SJCRH30 (cell line): ENCODE measurements at places on chromosomes 11 and 22.

DNA sequence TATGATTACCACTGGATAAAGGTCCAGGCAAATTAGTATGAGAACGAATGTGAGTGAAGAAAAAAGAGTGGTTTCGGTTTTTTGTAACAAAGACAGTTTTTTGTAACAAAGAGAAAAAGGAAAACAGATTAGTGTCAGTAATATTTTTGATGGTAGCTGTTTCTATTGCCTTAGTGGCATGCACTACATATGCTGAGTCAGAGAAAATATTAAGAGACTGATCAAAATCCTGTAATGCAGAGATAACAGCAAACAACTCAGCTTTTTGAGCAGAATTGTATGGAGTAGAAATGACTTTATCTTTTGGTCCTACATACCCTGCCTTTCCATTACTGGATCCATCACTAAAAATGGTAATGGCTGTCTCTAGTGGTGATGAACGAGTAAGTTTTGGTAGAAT, 22.7 kb upstream of the MTNR1B start:
- no peak for DNase-seq
- H3K36me3 ChIP-seq: no peaks in the 10 kb centered on the region
- no peaks in the 10 kb centered on the region for H3K27me3 ChIP-seq
- no peaks in the 10 kb centered on the region for H3K4me1 ChIP-seq
- H3K27ac ChIP-seq: no peak overlapping the region
- no peak overlapping the region for H3K4me3 ChIP-seq

DNA sequence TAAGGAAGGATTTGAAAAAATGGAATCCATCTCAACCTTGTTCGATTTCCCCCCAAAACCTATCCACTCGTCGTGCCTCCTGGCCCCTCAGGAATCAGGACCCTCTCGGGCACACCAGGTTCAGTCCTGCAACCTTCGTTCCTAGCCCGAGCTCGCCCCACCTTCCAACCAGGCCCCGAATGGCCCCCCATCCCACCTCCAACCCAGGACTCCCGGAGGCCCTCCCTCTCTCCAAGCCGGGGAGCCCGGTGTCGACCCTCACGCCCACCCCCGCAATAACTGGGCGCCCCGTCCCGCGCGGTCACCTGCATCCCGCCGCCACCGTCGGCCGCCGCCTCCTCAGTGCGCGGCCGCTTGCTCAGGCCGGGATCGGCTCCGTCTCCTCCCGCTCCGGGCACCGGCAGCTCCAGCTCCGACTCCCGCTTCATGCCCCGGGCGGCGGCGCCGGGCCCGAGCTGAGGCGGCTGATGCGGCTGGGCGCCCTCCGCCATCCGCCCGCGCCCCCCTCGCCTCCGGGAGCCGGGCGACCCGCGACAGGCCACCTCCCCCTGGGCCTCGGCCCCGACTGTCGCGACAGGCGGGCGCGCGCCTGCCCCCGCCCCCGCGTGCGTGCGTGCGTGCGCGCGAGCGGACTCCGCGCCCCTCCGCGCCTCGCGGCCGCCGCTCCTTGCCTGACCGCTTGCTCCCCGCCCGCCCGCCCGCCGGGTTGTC, 534 bp downstream of the RBFOX2 start:
- no peaks in the 10 kb centered on the region for H3K27me3 ChIP-seq
- peak overlapping the region; percentile 77 for H3K27ac ChIP-seq
- H3K4me1 ChIP-seq: no peaks in the 10 kb centered on the region

DNA sequence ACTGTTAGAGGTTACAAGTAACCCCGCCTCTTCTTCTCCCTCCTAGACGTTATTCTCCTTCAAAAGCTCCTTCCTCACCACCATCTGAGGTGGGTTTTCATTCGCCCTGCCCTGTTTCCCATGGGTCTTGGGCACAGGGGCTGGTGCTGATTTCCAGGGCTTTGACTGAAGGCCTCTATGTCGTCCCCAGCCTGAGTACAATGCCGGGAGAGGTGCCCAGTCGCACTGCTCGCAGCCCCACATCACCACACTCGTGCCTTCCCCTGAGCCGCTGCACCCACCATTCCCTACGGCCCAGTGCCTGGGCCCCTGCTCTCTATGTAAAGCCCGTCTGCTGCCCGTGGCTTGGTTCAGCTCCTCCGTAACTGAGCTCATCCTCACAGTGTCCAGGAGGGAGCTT, 169.8 kb downstream of the DSCAML1 start:
- DNase-seq: no peak
- H3K27ac ChIP-seq: no peak overlapping the region
- H3K4me3 ChIP-seq: no peak overlapping the region
- H3K27me3 ChIP-seq: no peaks in the 10 kb centered on the region
- no peaks in the 10 kb centered on the region for H3K4me1 ChIP-seq
- H3K36me3 ChIP-seq: no peaks in the 10 kb centered on the region

DNA sequence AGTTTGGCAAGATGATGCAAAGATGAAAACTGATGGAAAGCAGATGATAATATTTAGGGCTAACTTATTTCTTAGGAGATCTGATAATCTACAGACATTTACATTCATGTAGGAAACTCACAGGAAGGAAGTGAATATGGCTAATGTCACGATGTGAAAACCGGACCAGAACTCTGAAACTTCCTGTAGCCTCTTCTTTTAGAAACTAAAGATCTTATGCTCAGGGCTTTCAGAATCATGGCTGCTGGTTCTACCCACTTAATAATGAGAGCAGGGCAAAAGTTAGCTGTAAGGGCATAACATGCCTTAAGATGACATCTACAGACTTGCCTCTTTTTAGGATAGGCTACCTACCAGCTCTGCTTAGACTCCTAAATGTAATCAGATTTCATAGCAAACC, 15.2 kb downstream of the CPSF7 start:
- peaks cover 96% of the 10 kb centered on the region for H3K36me3 ChIP-seq
- no peak overlapping the region for H3K4me3 ChIP-seq
- no peaks in the 10 kb centered on the region for H3K4me1 ChIP-seq
- H3K27ac ChIP-seq: no peak overlapping the region
- H3K27me3 ChIP-seq: no peaks in the 10 kb centered on the region

DNA sequence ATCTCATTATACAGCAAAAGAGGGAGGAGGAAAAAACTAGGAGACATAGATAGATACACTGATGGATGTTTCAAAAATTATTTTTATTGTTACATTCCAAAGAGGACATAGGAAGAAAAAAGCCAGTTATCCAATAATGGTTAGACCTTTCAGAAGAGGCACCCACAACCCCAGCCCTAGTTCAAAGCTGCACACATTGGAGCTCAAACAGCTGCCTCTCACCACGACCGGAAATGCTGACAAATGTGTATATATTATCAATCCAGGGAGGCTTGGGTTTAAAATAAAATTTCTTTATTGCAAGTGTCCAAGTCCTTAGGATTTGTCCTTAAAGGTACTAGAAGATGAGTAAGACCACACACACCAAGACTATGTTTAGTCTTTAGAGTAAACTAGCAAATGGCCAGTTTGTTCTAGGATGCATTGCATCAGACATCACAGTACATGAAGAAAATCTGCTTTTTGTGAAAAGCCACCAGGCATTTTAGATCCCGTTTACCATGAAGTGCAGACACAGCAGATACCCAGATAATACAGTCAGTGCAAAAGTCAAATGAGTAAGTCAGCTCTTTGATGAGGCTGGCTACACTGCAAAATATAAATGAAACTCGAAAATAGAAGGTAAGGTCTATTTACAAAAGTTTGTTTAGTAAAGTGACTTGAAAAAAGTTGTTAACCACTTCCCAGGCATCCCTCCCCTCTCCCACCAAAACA, 4.6 kb upstream of the ASCL3 start:
- no peak overlapping the region for H3K27ac ChIP-seq
- no peaks in the 10 kb centered on the region for H3K27me3 ChIP-seq
- no peak overlapping the region for H3K4me3 ChIP-seq
- 0 out of 2 replicates have a peak, but pooled peaks cover 7% of the 10 kb centered on the region for H3K4me1 ChIP-seq
- DNase-seq: peak; percentile 28

- H3K4me3 ChIP-seq: peak overlapping the region; percentile 77
- DNase-seq: no peak
- H3K27me3 ChIP-seq: no peaks in the 10 kb centered on the region
- peak overlapping the region; percentile 60; the same call in 1 of the 2 replicates for H3K27ac ChIP-seq
- no peaks in the 10 kb centered on the region for H3K4me1 ChIP-seq
Observed at GRCh38 chr11:112226831-112227401, 688 bp downstream of the PTS start.

DNA sequence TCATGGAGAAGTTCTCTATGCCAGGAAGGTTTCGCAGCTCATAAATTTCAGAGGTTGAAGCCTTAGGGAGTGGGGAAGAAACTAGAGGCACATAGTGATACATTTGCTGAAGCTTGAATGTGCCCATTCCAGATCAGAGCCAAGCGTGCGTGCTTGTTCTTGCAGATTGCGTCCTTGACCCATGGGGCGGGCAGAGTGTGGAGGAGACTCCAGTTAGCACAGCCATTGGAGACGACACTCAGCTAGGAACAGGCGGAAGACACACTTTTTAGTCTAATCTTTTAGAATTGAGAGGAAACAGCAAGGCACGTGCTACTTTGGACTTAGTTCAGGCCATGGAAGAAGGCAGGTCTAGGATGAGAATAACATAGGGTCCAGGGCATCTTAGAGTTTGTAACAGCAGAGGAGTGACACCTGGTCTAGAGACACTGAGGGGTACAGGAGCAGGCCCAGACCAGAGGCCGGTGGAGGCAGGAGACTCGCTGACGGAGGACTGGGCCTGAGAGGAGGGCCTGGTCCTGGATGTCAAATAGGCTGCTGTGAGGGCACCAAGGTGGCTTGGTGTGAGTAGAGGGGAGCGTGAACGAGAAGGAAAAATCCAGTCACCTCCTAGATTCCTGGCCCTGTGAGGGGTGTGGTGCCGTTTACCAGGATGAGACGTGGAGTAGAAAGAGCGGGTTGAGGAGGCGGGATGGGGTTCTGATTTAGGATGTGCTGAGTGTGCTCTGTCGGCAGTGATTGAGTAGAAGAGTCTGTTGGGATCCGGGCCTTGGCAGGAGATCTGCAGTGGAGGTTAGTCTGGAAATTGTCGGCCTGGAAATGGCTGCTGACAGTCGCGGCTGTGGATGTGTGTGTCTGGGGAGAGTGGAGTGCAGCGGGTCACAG, 154.7 kb downstream of the TBC1D22A start:
- no peak overlapping the region for H3K27ac ChIP-seq
- no peaks in the 10 kb centered on the region for H3K4me1 ChIP-seq
- DNase-seq: no peak
- H3K36me3 ChIP-seq: peaks cover 2% of the 10 kb centered on the region; the same call in 1 of the 2 replicates
- H3K4me3 ChIP-seq: no peak overlapping the region

DNA sequence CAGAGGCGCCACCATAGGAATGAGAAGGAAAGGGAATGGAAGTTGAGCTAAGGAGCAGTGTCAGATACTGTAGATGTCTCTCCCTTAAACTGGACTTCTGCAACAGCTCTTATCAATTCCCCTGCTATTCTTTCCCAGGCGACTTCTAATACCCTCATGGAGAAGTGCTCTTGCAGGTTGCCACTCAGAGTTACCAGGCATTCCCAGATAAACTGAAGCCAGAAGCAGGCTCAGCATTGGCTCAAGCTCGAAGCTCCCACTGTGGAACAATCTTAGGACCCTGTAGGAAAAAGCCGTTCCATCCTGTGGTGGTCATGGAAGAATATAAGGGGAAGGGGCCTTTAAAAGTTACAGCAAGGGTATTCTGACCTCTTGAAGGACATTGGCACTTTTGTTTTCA, 208.7 kb upstream of the PLET1 start:
- DNase-seq: no peak
- H3K36me3 ChIP-seq: no peaks in the 10 kb centered on the region
- H3K27me3 ChIP-seq: no peaks in the 10 kb centered on the region
- H3K4me3 ChIP-seq: no peak overlapping the region
- H3K4me1 ChIP-seq: no peaks in the 10 kb centered on the region

DNA sequence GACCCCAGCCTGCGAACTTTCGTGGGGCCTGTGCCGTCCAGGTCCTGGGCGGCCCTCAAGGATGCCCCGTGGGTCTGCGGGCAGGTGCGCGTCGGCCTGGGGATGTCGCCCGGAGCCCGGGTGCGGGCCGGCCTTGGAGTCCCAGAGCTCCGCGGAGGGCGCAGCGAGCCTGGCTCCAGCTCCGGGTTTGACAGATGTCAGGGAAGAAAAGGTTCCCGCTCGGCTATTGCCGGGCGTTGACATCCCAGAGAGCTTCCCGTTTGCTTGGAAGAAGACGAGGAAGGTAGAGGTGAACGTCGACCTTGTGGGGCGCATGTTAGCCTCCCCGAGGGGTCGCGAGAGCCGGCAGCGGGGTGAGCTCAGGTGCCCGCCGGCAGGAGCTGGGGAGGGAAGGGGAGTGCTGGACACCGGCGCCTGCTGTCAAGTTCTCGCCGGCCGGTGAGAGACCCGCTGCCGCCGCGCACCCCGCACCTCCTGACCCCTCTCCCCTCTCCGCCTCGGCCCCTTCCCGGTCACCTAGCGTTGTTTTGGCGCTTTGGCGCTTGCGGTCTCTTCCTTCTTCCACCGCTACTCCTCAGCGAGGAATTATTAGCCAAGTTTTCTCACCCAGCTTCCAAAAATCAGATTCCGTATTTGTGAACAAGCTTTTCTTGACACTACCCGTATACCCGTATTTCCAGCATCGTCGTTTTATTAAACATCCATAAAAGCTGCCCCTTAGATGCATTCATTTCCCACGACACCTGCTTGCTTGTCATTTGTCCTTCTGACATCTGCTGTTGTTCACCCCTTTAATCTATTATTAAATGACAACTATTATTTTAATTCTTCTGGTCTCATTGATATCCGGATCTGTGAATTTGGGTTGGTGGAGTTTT, 1.3 kb downstream of the BMAL1 start:
- H3K4me1 ChIP-seq: no peaks in the 10 kb centered on the region
- no peak for DNase-seq
- H3K36me3 ChIP-seq: no peaks in the 10 kb centered on the region
- 0 out of 2 replicates have a peak, but pooled peaks cover 12% of the 10 kb centered on the region for H3K27me3 ChIP-seq
- peak overlapping the region; percentile 63 for H3K4me3 ChIP-seq

DNA sequence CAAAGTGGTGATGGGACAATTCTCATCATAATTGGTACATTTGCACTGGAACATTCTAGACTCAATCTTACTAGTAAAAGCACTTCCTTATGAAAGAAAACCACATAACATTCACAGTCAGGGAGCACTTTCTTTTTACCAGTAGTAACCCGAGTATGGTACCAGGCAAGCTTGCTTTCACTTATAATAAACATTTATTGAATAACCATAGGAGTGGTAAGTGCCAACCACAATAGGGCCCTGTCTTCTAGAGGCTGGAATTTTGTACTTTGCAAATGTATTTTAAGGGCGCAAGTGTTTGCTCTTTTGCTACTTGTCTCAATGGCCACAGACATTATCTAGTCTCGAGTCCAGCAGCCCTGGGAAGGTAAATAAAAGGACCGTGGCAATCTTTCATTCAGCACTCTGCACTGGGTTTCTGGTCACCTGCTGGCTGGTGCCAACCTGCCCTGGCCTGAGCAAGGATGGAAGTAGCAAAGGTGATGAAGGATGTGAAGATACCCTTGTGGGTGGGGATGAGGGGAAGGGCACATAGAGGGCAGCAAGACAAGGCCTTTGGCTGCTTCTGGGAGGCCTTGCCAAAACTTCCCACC, 24.2 kb downstream of the C22orf31 start:
- H3K4me3 ChIP-seq: no peak overlapping the region
- H3K27ac ChIP-seq: no peak overlapping the region
- H3K27me3 ChIP-seq: no peaks in the 10 kb centered on the region
- 0 out of 2 replicates have a peak, but pooled peaks cover 3% of the 10 kb centered on the region for H3K36me3 ChIP-seq
